MCF 10A (cell line): ENCODE measurements at places on chromosomes 16 and 17. TPM values are rescaled to one million over a fixed set of nuclear protein-coding genes. Genes with fewer than 3 reads are reported as not detected.

PIRT gene
- not detected in 2 replicates for total RNA-seq

DNA sequence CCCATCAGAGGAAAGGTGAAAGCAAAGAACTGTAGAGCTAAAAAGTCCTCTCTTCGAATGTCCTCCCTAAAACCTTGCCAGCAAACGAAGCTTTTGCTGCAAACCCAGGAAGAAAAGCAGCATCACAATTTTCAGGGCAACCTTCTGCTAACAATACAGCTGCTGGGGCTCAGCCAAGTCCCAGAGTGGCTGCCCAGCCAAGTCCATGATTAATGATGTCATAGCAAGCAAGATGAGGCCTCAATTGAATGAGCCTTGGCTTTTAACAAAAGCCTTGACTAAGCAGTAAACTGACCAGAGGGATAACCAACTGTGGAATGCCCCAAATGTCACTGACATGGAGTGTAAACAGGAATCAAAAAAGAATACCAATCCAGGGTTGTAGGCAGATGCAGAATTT is 342.7 kb downstream of the PMP22 start:
- DNase-seq, result no peak

CTRL gene
- 0.52 and 1.6 TPM in 2 replicates for total RNA-seq

NPIPB5 gene
- 271 and 272 TPM in 2 replicates for total RNA-seq

DNA sequence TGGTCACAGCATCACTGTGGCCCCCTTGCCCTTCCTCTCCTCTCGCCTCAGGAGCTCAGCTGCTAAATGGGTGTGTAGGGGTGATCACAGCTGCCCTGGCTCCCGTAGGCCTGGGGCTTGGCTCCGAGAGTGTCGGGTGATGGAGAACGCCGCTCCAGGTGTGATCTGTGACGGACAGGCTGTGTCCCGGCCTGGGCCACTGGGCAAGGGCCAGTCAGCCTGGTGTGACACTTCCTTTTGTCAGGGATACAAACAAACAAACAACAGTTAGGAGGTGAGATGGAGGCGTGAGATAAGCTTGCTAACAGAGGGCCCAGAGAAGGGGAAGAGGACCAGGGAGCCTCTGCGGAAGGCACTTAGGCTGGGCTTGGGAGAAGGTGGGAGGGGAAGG is 2.0 kb downstream of the ADGRG1 start:
- no peak for DNase-seq

DNA sequence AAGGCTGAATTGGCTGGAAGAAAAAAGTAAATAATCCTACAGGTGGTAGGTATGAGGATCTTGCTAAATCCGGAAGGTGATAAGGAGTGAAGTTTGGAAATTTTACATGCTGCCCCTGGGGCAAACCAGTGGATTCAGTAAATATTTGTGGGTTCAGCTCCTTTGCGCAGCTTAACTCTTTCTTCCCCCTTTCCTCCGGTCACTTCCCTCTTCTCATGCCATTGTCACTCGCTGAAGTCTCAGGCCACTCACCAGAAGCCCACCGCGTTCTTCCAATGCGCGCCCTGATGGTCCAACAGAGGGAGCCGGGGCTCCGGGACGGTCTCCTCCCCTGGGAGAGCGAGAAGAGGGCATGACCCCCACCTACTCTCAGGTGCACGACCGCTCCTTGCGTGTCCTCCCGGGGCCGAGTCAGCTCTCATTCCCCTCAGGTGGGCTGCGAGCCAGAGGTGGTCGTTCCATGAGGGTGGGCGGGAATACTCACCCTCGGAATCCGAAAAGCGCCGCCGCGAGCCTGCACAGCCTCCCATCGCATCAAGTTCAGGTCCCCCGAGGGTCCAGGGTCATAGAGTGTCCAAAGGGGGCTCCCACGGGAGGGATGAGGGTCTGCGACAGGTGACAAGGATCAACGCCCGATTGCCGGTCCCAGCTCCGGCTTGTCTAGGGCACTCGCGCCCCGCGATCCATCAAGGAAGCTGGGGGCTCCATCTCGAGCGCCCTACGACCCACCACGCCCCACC is 474 bp downstream of the CLN3 start:
- DNase-seq, result peak; percentile 70

DNA sequence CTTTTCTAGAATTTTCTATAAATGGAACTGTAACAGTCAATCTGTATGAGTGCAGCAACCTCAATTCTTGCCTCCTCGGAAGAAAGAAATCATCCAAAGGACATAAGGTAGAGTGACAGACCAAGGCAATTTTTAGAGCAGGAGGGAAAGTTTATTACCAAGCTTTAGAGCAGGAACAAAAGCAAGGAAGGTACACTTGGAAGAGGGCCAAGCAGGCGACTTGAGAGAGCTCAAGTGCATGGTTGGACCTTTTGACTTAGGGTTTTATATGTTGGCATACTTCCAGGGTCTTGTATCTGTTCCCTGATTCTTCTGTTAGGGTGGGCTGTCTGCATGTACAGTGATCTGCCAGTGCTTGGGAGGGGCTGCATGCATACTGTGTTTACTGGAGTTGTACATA is 50.3 kb downstream of the SCNN1G start:
- DNase-seq, result no peak

TBC1D3B gene
- total RNA-seq, result 12.5 and 14.9 TPM in 2 replicates

DNA sequence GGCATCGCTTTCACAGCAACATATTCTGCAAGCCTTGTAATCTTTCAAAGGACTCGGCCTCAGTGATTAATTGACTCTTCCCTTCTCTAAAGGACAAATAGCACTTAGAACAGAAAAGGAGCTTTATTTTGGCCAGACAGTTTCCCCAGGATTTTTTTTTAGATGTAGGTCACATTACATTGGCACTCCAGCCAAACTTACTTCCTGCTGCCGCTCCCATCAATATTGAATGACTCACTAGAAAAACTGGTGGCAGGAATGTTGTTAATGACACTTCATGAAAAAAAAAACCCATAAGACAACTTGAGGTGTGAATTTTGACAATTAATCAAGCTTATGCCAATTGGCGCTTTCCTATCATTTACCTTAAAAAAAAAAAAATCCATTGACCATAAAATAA is 432.6 kb downstream of the TOX3 start:
- peak; percentile 35 for DNase-seq

GRCh38 chr17:68835071-68835470 is 120.1 kb downstream of the ABCA8 start:
- no peak for DNase-seq

DNA sequence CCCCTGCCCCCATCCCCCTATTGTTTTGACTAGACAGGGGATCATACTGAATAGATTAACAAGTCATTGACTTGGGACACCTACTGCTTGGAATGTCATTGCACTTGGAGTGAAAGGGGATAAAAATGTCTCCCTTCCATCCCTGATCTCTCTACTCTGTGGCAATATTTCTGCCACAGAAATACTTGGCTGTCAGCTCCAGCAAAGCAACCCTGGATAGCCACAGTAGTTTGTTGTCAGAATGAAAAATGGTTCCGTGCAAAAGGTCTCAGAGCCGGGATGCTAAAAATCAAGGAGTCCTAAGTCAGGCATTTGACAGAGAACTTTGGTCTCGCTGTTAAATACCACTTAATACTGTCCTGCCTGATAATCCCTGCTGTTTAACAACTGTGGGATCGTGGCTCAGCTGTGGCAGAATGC is 722.0 kb upstream of the SOX9 start:
- DNase-seq, result no peak

GRCh38 chr16:50606431-50607050 is 58.3 kb downstream of the NKD1 start:
- no peak for DNase-seq

TERB1 gene
- total RNA-seq, result 0.26 and 0.69 TPM in 2 replicates
